ENCODE measurements at places on chromosomes 12 and 14.

DNA sequence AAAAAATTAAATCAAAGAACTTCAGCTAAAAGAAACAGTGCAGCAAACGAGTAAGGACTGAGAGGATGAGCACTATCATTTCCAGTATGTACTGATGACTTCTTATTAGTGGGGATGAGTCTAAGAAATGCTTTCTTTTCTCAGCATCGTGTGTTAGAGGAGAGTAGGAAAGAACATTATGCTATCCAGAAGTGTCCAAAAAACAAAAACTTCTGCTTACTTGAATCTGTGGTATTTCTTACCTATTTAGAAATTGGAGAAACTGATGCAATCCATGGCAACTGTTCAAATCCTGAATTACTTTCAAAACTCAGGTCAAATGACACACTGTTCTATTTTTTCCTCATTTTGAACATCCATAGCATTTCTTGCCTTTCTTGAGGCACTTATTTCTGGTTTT is 23.7 kb downstream of the ABCD2 start:
- no peak for DNase-seq

- DNase-seq, result no peak
These were observed 265.6 kb upstream of the SFSWAP start for GRCh38 chr12:131445184-131445774.

GRCh38 chr12:61916831-61917230 is 343.4 kb upstream of the USP15 start:
- no peak for DNase-seq

- no peak for DNase-seq
These were observed 61.8 kb downstream of the TESC start for GRCh38 chr12:117037289-117038022.

DNA sequence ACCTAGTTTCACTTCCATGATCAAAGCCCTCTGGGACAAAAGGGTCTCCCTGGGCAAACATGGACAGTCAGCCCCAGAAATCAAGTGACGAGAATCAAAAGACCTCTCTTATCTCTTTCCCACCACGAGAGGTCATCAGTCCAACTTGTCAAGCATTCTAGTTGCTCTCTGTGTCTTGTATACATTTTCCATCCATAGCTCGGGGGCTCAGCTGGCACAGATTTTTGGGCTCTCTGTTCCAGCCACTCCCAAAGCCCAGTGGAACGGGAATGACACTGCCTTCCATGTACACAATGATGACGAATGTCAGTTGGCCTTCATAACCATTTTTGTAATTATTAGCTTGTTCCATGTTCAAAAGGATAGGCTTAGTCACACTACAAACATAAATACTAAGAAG is 29.7 kb downstream of the NOS1 start:
- DNase-seq, result peak; percentile 73

- DNase-seq, result no peak
These were observed 2.4 kb downstream of the RNASE8 start for GRCh38 chr14:21059842-21060613.
